ENCODE measurements at places on chromosomes 3 and 15.

DNA sequence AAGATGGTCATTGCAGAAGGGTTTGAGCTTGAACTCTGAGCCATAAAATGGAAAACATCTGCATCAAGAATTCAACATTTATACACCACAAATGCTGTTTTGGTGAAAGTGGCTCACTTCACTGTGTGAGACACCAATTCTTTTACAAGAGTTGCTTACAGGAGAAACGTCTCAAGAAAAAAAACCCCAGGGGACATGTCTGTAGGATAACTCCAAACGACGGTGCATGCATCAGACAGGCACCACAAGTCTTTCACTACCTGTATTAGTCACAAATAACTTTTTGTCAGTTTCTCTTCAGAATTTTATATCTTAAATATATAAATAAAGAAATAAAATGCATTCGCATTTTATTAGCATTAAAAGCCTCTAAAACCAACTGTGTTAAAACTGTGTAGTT lies 164.3 kb downstream of the EFHB start:
- DNase-seq, result no peak

- DNase-seq, result no peak
Measured at GRCh38 chr15:57003418-57003817, 85.0 kb downstream of the TCF12 start.

DNA sequence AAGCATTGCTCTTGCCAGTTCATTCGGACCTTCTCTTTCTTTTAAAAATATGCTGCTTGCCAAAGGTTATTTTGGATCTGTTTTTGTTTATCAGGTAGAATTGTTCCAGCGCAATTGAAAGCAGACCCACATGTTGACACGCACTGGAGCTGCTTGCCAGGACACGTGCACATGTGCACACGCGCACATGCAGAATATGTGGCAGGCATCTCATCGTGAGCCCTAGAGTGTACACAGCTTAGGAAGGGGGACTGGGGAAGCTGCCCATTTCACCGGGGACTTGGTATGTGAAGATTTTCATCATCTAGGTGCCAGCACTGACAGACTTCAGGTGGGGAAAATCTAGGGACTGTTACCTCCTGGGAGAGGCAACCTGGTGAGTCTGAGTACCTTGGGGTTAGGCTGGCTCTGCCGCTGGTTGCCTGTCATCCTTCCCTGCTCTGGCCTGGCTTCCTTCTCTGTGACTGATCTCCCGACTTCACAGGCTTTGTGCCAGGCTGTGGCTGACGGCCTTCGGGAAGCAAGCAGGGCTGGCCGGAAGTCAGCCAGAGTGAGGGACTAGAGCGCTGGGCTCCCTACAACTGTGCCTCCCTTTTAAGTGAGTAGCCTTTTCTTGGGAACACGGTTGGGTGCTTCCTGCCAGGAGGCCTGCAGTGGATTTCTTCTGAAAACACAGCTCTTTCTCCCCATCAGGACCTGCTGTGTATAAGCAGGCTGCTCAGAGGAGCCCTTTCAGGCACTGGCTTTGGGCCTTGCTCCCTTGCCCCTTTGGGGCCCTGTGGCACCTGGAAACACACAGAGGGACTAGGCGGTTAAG lies 129.3 kb downstream of the EEFSEC start:
- DNase-seq, result no peak

DNA sequence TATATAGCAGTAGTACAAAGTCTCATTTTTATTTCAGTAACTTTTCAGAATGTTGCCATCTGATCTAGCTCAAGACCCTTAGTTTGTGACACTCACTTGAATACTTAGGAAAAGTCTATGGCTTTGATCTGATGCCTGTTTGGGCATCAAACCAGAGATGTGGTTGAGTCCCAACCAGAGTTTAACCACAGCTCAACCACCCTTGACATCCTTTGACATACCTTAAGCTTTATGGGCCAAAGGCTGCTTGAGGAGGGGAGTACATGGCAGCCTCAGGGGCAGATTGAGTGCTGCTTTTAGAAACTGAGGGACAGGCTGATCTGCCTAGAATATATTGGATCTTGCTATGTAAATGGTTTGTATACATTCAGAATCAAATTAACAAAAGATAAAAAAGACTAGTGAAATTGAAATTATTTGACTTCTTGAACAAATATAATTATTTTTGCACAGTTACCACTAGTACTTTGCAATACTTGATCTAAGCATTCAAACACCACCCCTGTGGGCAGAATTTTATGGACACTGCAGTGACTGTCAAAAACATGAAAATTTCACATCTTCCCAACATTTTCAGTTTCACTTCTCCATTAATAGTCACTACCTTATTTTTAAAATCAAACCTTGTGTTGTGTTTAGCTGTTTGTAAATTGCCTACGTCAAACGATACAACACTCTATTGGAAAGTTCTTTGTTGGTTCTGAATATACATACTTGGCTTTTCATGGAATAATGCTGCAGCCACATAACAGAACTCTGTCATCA lies 199.8 kb downstream of the UBE2E2 start:
- DNase-seq, result no peak

GRCh38 chr15:72135719-72136118 lies 17.5 kb downstream of the SENP8 start:
- no peak for DNase-seq

- DNase-seq, result no peak
Measured at GRCh38 chr3:110265302-110265701, 806.3 kb upstream of the NECTIN3 start.

- no peak for DNase-seq
Measured at GRCh38 chr3:9172851-9173321, 76.6 kb downstream of the SRGAP3 start.

- no peak for DNase-seq
Measured at GRCh38 chr3:36540888-36541518, 160.7 kb downstream of the STAC start.

DNA sequence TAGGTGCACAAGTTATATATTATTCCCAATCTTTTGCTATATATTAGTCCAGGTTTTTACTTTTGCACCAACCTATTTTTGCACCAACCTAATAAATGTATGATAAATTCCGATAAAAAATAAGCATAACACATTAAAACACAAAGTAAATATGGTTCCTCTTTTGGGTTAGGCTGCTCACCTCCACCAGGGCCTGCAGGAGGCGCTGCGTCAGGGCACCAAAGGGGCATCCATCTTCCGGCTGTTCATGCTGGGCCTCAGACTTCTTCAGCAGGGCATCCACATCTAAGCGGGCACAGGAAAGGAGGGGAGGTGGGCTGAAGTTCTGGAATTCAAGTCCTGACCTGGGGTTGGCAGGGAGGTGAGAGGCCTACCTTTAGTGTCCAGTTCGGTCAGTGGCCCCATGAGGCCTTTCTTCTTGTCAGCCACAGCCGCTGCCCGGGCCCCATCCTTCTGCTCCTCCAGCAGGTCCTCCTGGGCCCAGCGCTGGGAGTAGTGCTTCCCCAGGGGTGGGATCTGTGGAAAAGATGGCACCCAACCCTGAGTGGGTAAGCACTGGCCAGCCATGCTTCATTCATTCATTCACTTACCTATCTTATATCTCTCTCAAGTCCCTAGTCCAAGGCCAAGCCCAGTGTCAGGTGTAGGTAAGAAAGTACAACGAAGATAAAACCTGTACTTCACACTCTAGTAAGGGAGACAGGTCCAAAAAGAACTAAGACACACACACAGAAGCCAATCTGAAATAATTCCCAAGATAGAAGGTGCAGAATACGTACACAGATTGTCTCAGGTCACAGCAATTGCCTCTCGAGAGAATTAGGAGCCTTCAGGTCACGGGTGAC lies 5.2 kb downstream of the TADA3 start:
- no peak for DNase-seq

DNA sequence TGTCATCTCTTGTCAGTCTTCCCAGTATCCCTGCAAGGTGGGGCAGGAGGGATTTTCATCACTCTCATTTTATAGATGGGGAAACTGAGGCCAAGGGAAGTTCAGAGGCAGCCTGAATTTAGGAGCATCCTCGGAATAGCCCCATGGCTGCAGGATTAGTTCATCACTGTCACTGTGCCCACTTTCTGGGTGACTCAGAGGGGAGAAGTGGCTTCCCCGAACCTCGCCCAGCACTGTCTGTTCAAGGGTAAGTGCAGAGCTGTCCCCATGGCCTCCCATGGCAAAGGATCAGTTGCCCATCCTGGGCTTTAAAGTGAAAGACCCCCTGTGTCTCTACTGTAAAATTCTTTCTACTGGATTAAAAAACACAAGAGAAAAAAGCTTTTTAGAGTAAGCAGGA lies 60.0 kb upstream of the SEC13 start:
- DNase-seq, result no peak

DNA sequence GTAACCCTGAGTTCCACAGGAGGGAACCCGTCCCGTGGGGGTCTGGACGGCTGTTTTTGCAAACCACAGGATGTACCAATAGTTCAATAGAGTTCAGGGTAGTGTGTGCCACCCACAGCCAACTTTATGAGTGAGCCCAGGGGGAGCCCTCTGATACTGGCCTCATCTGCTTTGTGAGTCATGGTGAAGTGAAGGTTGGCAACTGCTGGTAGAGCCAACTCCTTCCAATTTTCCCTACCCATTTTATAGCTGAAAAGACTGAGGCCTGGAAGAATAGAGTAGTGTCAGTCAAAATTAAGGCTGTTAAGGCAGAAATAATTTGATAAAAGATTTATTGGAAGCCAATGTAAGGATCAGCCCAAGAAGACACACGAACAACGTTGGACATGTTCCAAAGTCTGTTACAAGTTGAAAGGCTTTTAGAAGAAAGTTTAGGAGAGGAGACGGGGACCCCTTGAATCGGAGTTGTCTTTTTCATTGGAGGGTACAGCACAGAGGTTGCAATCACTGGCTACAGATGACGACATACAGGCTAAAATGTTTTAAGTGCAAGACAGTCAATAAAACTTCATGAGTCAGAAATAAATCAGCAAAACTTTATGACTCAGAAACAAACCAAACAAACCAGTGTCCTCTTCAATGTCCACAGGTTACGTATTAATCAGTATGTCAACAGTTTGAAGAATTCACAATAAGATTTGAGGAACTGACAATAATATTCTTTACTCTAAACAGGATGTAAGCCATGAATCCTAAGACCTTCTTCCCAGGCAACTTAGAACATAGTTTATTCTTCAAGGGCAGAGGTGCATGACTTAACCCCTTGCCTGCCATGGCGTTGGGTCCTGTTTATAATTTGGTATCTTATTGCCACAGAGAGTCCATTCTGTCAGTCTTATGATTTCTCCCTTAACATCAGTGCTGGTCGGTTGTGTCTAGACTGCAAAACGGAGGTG lies 62.9 kb upstream of the NR2E3 start:
- DNase-seq, result no peak

GRCh38 chr3:27986234-27986879 lies 255.1 kb upstream of the CMC1 start:
- DNase-seq, result no peak
